Aorta (tissue), 5 donors: ENCODE measurements at places on chromosomes 12 and 14. TPM values are rescaled to one million over a fixed set of nuclear protein-coding genes. Genes with fewer than 3 reads are reported as not detected.
A peak's percentile ranks its signal among the peaks of the same experiment; 100 is the strongest.

Gene LPAR5
- total RNA-seq = 2.5 TPM

Gene KDM2B
- 28.0 TPM for total RNA-seq

DNA sequence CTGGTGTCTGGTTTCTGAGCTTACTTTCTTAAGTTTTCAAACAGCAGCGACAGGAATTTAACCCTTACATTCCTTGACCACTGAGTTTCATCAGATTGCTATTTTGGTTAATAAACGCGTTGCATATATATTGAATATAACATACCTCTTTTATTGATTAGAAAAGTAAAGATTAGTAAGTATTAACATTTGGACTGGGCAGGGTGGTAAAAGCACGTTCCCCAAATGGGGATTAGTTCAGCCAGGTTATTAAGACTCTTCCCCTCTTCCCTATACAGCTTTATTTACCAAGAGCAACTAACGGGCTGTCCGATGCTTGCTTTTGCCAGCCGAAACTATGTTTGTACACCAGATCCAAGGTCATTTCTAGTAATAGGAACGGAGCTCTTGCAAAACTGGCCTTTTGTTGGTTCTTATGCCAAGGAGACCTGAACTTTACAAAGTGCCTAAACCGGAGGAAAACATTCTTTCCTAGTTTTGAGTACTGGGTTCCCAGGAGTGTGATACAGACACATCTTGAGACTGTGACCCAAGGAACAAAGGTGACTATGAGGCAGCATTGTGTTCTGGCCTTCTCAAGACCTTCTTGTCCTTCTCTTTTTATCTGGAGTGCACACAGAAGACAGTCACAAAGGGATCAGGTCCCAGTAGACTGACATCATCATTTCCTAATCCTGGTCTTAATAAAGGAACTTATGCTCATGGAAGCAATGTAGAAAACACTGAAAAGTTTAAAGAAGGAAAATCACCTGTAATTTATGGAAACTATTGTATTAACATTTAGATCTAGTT is 2.6 kb downstream of the GLRX5 start:
- no peak overlapping the region for H3K4me3 ChIP-seq
- no peaks in the 10 kb centered on the region for H3K27me3 ChIP-seq

DNA sequence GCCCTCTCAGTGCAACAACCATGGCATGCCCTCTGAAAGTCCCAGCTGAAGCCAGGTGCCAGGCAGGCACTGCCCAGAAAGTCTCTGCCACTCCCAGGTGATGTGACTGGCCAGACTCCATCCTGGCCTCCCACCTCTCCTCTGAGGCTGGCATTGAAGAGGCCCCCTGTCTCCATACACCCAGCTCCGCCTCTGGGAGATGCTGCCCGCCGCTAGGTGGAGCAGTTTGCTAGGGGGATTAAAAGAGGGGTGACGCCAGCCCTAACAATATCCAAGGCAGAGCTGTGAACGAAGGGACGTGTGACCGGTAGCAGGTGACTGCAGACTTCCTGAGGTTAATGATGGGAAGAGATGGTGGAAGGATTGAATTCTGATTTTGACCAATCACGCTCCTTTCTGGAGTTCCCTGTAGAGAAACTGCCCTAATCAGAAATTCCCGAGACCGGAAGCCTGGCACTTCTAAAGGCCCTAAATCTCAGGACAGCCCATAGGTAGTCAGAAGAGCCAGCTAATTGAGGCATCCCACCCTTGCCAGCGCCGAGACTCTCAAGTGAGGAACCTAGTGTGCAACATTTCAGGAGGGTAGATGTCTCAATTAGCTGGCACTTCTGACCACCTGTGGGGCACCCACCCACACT is 8.3 kb upstream of the PLEK2 start:
- no peaks in the 10 kb centered on the region for H3K27me3 ChIP-seq
- H3K4me1 ChIP-seq = no peaks in the 10 kb centered on the region
- H3K36me3 ChIP-seq = no peaks in the 10 kb centered on the region
- H3K27ac ChIP-seq = no peak overlapping the region
- peak; percentile 50 for DNase-seq
- H3K4me3 ChIP-seq = no peak overlapping the region
